ENCODE measurements at places on chromosomes 5 and 9. TPM values are rescaled to one million over a fixed set of nuclear protein-coding genes. Genes with fewer than 3 reads are reported as not detected.

Gene SCAI
- 14.5 TPM for total RNA-seq

GRCh38 chr5:169789417-169789940 lies 152.4 kb downstream of the DOCK2 start:
- no peaks in the 10 kb centered on the region for H3K4me1 ChIP-seq
- no peaks in the 10 kb centered on the region for H3K27me3 ChIP-seq
- H3K4me3 ChIP-seq: no peak overlapping the region
- no peaks in the 10 kb centered on the region for H3K36me3 ChIP-seq

- no peaks in the 10 kb centered on the region for H3K27me3 ChIP-seq
- DNase-seq: no peak
- no peak overlapping the region for H3K27ac ChIP-seq
- H3K4me3 ChIP-seq: no peak overlapping the region
- no peaks in the 10 kb centered on the region for H3K36me3 ChIP-seq
Observed at GRCh38 chr5:74161170-74161569, 479.4 kb downstream of the ENC1 start.

GRCh38 chr5:72612810-72613209 lies 105.6 kb upstream of the ZNF366 start:
- no peak overlapping the region for H3K27ac ChIP-seq
- no peak for DNase-seq
- peaks cover 9% of the 10 kb centered on the region for H3K4me1 ChIP-seq
- no peaks in the 10 kb centered on the region for H3K36me3 ChIP-seq
- no peaks in the 10 kb centered on the region for H3K27me3 ChIP-seq

GRCh38 chr5:131289738-131290137 lies 25.9 kb downstream of the CDC42SE2 start:
- DNase-seq: no peak
- H3K4me1 ChIP-seq: no peaks in the 10 kb centered on the region
- no peaks in the 10 kb centered on the region for H3K27me3 ChIP-seq
- no peaks in the 10 kb centered on the region for H3K36me3 ChIP-seq
- H3K27ac ChIP-seq: no peak overlapping the region

- H3K4me3 ChIP-seq: no peak overlapping the region
- H3K36me3 ChIP-seq: no peaks in the 10 kb centered on the region
- peak; percentile 7 for DNase-seq
- H3K27me3 ChIP-seq: no peaks in the 10 kb centered on the region
- H3K4me1 ChIP-seq: no peaks in the 10 kb centered on the region
- no peak overlapping the region for H3K27ac ChIP-seq
Observed at GRCh38 chr5:130762031-130762430, 403.0 kb downstream of the HINT1 start.

- no peak overlapping the region for H3K4me3 ChIP-seq
- H3K36me3 ChIP-seq: no peaks in the 10 kb centered on the region
- DNase-seq: peak; percentile 51
Observed at GRCh38 chr9:38380872-38381534, 11.5 kb upstream of the ALDH1B1 start.

GRCh38 chr5:56160723-56161438 lies 72.2 kb downstream of the ANKRD55 start:
- no peaks in the 10 kb centered on the region for H3K27me3 ChIP-seq
- peaks cover 7% of the 10 kb centered on the region for H3K4me1 ChIP-seq
- no peak overlapping the region for H3K27ac ChIP-seq
- H3K36me3 ChIP-seq: no peaks in the 10 kb centered on the region

Gene FLT4
- 6.6 TPM for total RNA-seq

- H3K4me3 ChIP-seq: no peak overlapping the region
- H3K27ac ChIP-seq: no peak overlapping the region
- no peak for DNase-seq
Observed at GRCh38 chr5:157509587-157509986, 49.6 kb downstream of the NIPAL4 start.

Measured in muscle of leg (tissue), 16 donors.